GM23248 (cell line): ENCODE measurements at places on chromosomes 16 and 17.

DNA sequence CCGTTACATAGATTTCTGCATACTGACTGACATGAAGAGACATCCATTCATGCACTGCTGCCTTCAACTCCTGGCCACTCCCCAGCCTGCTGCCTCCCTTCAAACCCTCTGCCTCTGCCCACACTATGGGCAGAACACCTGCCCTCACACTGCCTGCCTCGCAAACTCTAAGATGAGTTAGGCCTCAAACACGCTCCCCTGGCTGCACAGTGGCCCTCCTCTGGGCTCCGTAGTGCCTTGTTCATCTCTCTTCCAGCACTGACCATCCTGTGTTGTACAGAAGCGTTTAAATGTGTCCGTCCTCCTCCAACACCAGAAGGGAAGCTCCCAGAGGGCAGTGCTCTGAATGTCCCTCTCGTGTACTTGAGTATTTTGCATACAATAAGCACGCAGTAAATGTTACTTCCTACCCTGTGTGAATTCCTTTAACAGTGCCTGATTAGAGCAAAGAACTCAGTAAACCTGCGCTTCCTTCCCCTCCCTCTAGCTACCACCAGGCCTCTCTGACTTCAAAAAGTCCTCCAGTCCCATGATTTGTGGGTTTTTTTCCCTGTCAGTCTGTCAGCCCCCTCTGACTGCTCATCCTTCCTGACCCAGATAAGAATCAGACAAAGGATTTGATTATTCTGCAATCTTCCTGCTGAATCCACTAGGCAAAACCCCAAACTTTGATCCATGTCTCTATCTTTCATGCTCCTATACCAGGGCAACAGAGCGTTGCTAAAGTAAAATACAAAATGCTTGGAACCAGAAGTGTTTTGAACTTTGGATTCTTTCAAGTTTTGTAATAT is 3.9 kb downstream of the DHX33 start:
- DNase-seq: no peak

GRCh38 chr17:18859256-18859655 is 1.3 kb downstream of the PRPSAP2 start:
- DNase-seq: peak; percentile 83

DNA sequence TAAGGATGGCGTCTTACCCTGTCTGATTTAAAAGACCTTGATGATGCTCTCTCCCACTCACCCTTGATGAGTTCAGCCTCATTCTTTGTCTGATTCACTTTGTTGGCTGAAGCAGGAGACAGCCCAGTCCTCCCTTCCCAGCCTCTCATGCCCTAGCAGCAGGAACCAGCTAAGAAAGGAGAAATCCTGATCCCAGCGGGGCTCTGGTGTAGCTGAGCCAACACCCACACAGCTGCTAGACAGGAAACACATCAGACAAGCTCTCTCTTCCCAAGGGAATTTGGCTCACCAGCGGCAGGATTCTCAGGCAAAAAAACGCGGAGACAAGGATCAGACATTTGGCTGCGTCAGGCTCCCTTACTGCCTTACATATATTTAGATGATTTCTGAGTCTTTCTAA is 211.5 kb downstream of the CDH11 start:
- DNase-seq: peak; percentile 97

- DNase-seq: no peak
Observed at GRCh38 chr17:67865438-67865837, 40.1 kb downstream of the BPTF start.

DNA sequence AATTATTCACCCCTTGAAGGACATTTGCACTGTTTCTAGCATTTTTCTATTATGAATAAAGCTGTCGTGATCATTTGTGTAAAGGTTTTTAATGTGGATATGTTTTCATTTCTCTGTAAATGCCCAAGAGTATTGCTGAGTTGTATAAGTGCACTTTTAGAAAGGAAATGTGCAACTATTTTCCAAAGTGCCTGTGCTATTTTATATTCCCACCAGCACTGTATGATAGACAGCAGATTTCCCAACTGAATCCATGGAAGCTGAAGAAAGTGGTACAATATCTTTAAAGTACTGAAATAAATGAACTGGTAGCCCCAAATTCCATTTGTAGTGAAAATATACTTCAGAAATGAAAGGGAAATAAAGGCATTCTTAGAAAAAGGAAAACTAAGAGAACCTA is 238.4 kb downstream of the BCAS3 start:
- no peak for DNase-seq

DNA sequence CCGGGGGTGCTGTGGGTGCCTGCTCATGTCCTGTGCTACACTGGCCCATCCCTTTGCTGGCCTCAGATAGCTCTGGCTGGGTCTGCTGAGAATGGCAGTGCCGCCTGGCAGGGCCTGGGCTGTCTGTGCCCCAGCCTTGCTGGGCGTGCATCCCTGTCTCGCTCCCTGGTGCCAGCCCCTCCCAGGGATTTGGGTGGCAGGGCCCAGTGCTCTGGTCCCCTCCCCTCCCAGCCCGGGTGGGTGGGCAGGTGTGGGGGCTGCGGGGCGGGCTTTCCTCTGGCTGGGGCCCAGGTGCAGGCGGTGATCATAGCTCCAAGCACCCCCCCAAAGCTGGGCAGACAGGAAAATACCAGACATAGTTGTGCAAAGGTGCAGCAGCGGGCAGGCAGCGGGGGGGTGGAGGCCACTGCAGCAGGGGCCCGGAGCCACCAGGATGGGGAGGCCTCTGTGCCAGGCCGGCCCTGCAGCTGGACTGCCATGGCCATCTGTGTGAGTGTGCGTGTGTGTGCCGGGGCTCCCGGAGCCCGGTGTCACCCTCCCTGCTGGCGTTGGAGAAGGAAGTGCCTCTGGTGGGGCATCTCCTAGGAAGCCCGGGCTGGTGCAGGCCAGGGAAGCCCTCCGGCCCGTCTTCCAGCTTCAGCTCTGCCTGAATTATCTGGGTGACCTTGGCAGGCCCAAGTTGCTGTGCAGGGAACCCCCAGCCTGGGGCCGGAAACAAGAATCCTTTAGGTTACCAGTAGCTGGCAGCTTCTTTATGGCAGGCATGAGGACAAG is 7.4 kb downstream of the GLIS2 start:
- no peak for DNase-seq

- no peak for DNase-seq
Observed at GRCh38 chr17:41943492-41943891, 13.1 kb downstream of the ODAD4 start.

GRCh38 chr17:40320756-40321523 is 12.0 kb downstream of the RARA start:
- DNase-seq: peak; percentile 49

DNA sequence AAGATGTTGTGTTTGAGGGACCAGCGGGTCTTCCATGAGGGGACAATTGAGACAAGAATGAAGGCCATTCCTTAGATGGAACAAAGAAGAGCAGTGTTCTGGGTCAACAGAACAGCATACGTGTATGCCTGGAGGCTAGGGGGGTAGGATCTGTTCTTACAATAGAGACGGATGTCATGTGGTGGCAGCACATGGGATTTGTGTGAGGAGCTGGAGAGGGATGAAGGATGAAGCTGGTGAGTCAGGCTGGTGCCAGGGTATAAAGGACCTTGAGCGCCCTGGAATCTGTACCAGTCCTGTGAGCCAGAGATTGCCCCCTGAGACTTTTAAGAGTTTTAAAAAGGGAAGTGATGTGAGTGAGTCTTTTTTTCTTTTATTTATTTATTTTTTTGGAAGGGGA is 22.8 kb upstream of the WFDC1 start:
- no peak for DNase-seq

- DNase-seq: no peak
Observed at GRCh38 chr17:63150490-63150889, 184.5 kb downstream of the TANC2 start.

GRCh38 chr17:42456223-42457106 is 2.2 kb upstream of the ATP6V0A1 start:
- DNase-seq: peak; percentile 80

DNA sequence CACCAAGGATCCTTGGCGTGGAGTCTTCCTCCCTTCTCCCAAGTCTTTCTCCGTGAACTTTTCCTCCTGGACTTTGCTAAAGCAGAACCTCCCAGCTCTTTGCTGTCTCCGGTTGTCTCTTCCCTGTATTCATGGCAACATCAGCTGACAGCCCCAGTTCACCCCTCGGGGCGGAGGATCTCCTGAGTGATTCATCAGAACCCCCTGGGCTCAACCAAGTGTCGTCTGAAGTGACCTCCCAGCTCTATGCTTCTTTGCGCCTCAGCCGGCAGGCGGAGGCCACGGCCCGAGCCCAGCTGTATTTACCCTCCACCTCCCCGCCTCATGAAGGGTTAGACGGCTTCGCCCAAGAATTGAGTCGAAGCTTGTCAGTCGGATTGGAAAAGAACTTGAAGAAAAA is 943 bp downstream of the CNTROB start:
- peak; percentile 83 for DNase-seq

DNA sequence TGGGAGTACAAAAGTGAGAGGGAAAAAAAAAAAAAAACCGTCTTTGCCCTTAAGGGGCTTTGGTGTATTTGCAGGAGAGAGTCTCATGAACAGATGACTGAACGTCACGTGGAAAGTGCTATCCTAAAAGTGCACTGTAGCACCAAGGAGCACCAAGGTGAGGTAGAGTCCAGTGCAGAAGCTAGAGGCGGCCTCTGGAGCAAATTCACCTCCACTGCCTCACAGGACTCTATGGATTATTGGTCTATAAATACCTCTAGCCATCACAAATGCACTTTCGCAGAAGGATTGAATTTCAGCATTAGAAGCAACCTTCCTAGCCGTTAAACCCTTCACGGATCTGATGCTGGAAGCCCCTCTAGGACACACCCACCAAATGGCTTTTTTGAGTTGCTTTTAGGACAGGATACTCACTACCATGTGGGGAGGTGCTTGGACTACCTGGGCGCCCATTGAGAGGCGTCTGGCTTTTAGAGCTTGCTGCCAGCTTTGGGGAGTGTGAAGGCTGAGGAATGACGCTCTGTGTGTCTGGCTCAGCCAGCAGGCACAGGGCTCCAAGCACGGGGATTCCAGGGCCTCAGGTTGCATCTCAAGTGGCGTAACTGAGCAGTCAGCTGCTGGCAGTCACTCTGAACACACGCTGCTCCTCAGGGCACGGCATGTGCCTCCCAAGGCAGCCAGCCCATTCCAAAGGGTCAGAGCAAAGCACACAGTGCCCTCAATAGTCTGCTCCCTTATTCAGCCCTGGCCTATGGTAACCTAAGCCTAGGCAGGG is 52.7 kb downstream of the CDRT4 start:
- DNase-seq: no peak

GRCh38 chr17:76529224-76530094 is 8.1 kb downstream of the CYGB start:
- DNase-seq: peak; percentile 96

- DNase-seq: peak; percentile 63
Observed at GRCh38 chr16:46765050-46765449, 16.9 kb upstream of the MYLK3 start.

DNA sequence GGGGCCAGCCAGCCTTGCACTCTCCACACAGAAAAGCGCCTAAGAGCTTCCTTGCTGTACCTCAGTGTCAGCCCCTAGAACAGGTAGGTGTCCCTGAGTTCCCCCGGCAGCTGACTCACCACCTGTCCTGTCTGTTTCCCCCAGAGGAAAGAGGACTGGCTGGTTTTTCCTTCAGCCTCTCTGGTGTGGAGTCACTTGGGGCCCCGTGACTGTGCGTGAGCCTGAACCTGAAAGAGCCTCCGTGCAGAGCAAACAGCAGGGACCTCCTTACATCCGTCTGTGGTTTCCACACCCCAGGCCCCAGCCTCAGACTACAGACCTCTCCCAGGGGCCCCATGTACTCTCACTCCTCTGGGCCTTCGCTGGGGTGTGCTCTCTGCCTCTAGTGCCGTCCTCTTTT is 87.8 kb downstream of the GNAO1 start:
- no peak for DNase-seq

DNA sequence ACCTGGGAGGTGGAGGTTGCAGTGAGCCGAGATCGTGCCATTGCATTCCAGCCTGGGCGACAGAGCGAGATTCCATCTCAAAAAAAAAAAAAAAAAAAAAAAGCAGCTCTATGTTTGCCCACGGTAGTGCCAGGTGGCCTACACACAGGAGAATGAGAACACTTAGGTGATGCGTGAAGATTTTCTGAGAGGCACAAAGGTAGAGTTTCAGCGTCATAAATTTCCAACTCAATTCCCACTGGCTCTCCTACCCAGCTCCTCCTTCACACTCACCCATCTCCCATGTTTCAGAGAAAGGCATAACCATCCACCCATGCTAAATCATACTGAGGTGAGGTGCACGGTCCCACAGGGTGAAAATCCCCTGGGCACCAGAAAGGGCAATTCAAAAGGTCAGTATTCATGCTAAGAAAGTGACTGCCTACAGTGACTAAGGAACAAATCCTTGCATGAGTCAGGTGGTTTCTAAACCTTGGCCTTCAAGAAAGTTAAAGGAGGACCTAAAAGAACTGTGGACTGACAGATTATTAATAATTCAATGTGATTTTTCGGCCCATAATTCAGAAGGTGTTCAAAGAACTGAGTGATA is 4.8 kb downstream of the DCAKD start:
- DNase-seq: peak; percentile 77

- peak; percentile 6 for DNase-seq
Observed at GRCh38 chr16:25747160-25747758, 55.5 kb downstream of the HS3ST4 start.

DNA sequence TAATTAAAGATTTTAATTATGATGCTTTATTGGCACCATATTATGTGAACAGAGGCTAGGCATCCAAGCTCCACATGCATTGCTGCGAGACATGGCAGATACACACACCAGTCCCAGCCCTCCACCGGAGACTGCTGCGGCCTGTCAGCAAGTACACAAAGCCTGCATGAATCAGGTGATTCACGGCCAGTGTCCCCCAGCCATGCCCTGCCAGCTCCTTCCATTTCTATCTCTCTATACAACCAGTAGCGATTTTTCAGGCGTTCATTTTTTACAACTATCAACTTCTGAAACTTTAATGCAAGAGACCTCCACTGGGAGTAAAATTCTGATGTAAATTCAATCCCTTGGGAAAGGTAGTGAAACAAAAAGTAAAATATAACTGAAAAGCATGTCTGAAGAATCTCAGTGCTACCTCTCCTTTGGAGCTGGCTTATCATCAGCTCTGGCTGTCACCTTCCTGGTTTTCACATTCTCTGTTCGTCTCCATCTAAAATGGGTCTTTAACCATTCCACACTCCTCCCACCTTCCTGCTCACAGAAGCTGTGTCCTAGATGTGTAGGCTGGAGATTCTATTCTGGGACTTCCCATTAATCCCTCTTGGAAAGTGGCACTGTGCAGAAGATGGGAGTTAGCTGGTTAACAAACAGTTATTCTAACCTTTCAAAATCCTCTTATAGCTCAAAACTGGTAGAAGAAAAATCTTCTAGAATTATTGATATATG is 32.2 kb downstream of the HS3ST3A1 start:
- no peak for DNase-seq

DNA sequence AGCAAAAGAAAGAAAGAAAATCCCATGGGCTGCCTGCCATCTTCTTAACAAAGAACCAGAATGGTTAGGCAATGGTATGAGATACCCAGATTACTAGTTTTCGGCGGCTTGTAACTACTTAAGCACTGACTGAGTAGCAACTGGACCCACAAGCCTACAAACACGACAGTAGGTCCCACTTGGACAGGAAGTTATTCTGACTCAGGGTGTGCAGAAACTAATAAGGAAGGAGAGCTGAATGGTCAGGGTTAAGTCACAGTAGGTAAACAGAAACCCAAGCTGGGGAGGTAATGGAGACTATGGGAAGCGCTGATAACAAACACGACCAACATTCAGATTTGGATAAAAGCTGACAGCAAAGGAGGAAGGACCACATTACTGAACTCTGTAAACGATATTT is 10.4 kb upstream of the HLF start:
- no peak for DNase-seq

- peak; percentile 39 for DNase-seq
Observed at GRCh38 chr17:49516180-49516579, 21.1 kb downstream of the NGFR start.

GRCh38 chr17:50514936-50515702 is 6.9 kb downstream of the MYCBPAP start:
- peak; percentile 72 for DNase-seq
